ENCODE measurements at places on chromosomes 4 and X. TPM values are rescaled to one million over a fixed set of nuclear protein-coding genes. Genes with fewer than 3 reads are reported as not detected.
A peak's percentile ranks its signal among the peaks of the same experiment; 100 is the strongest.

- peak; percentile 13 for DNase-seq
These were observed 126.6 kb downstream of the ASB9 start for GRCh38 chrX:15143050-15143824.

- no peak for DNase-seq
These were observed 49.6 kb downstream of the RRAGB start for GRCh38 chrX:55767100-55767499.

- no peak for DNase-seq
These were observed 54.2 kb downstream of the TMA16 start for GRCh38 chr4:163548481-163549243.

DNA sequence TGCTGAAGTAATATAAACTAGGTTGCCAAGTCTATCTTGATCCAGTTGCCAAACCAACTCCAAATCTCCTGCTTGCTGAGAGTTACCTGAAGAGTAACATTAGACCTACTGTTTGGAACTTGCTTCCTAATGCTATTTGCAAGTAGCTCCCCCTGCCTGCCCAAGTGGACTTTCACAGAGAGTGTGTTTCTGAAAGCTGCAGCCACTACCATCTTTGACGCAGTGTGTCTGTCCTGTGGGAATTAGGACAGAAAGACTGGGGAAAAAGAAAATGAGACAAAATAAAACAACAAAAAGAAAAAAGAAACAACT is 195.0 kb upstream of the HS3ST1 start:
- peak; percentile 25 for DNase-seq

DNA sequence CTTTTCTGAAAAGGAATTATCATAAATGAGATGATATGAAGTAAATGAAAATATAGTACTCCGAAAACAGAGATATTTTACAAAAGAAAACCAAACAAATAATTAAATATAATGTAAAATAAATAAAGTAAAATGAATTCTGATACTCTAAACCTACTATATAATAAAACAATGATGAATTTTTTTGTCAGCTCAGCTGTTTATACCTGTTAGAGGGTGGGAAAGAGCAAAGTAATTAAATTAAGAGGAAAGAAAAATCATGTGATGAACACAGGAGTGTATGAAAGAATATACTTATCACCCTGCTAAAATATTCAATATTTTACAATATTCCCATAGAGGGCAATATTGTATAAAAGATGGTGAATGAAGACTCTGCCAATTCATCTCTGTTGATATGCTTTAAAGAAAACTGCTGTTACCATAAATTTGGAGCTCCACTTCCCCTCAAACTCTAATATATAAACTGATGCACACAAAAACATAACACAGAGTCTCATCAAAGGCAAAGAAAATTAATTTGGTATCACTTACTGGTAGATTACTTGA is 6.5 kb upstream of the NDST4 start:
- DNase-seq = no peak

GRCh38 chr4:108544481-108544880 is 75.9 kb upstream of the RPL34 start:
- no peak for DNase-seq

- no peak for DNase-seq
These were observed 7.0 kb upstream of the TXK start for GRCh38 chr4:48141048-48141447.

SLBP gene
- 11.7 TPM for total RNA-seq

GAGE2A gene
- total RNA-seq = not detected

DNA sequence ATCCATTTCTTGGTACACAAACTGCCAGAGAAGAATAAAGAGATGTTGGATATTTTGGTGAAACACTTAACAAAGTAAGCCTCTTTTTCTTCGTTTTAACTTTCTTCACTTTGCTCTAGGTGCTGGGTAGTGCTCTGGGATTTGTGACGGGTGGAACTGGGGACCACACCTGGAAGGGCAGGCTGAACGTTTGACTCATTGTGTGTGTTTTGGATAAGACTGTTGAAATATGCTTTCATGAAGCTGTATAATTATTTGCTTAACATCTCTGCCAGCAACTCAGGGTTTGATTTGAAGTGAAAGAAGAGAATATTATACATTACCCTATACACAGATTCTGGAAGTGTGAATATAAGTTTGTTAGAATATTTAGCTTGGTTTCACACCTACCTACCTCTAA is 233.2 kb downstream of the ARHGAP10 start:
- DNase-seq = no peak

GRIA3 gene
- 3.7 TPM for total RNA-seq

- no peak for DNase-seq
These were observed 4.2 kb downstream of the PAK3 start for GRCh38 chrX:111100191-111100590.

DNA sequence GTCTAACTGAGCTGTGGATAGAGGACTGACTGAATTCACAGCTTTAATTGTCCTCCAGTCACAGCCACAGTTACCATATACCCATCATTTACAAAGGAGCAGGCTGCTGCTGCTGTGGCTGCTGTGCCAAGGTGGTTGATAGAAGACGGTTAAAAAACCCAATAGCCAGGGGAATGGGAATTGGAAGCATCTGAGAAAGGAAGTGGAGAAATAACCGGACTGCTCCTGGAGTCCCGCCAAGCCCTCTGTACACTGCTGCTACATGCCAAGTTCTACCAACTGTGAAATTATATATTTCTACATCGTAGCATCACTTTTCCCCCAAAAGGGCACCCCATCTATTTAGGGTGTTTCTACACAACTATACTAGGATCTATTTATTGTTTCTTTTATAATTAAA is 279.7 kb upstream of the ARX start:
- no peak for DNase-seq

DNA sequence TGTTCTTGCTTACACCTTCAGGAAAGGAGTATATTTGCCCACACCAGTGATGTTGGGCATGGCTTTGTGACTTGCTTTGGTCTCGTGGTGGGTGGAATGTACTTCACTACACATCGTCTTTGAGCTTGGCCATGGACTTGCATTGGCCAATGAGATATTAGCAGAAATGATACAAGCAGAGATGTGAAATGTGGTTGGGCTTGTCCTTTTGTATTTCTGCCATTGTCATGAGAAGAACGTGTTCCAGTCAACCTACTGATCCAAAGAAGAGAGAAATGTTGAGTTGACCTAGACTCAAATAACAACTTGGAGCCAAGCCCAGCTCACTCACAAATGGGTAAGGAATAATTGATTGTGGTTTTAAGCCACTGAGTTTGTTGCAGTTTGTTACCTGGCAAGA is 138.4 kb upstream of the ARX start:
- no peak for DNase-seq

GRCh38 chr4:87543835-87544461 is 14.8 kb upstream of the SPARCL1 start:
- no peak for DNase-seq
